Brain (organoid and tissue), 16 donors: ENCODE measurements at places on chromosomes 2 and 18. TPM values are rescaled to one million over a fixed set of nuclear protein-coding genes. Genes with fewer than 3 reads are reported as not detected.

RESP18 gene
- not detected for polyA plus RNA-seq

SCN3A gene
- polyA plus RNA-seq = 10.8 TPM

ASB1 gene
- polyA plus RNA-seq = 25.8 TPM

ZNF142 gene
- polyA plus RNA-seq = 20.1 TPM

CPO gene
- polyA plus RNA-seq = not detected

KCNE4 gene
- polyA plus RNA-seq = 3.6 TPM

CD8B2 gene
- 1.6 TPM for polyA plus RNA-seq

TFPI gene
- 2.3 TPM for polyA plus RNA-seq

BUB1 gene
- 22.4 TPM for polyA plus RNA-seq

EIF2AK3 gene
- 7.2 TPM for polyA plus RNA-seq

DYSF gene
- 41.9 TPM for polyA plus RNA-seq

ANKRD62 gene
- not detected for polyA plus RNA-seq

LIPG gene
- 0.44 TPM for polyA plus RNA-seq

CCDC74A gene
- 32.3 TPM for polyA plus RNA-seq

ADRA2B gene
- 0.48 TPM for polyA plus RNA-seq

RIT2 gene
- 8.6 TPM for polyA plus RNA-seq

FAP gene
- polyA plus RNA-seq = 0.32 TPM

SNED1 gene
- polyA plus RNA-seq = 3.6 TPM

FNDC4 gene
- polyA plus RNA-seq = 23.0 TPM

ALK gene
- 0.41 TPM for polyA plus RNA-seq
